ENCODE measurements at places on chromosomes 4 and X. TPM values are rescaled to one million over a fixed set of nuclear protein-coding genes. Genes with fewer than 3 reads are reported as not detected.

DIAPH2 gene
- 7.1 TPM for total RNA-seq

BTC gene
- total RNA-seq = not detected

NUDT11 gene
- 2.2 TPM for total RNA-seq

NOA1 gene
- total RNA-seq = 19.7 TPM

All from activated T-helper 17 cell treated with anti-CD3 and anti-CD28 coated beads, Interleukin-2, amount 50 U/mL, for 72 hours (primary cell).